Tongue (tissue), 3 donors: ENCODE measurements at places on chromosomes 6 and 20. TPM values are rescaled to one million over a fixed set of nuclear protein-coding genes. Genes with fewer than 3 reads are reported as not detected.

DNA sequence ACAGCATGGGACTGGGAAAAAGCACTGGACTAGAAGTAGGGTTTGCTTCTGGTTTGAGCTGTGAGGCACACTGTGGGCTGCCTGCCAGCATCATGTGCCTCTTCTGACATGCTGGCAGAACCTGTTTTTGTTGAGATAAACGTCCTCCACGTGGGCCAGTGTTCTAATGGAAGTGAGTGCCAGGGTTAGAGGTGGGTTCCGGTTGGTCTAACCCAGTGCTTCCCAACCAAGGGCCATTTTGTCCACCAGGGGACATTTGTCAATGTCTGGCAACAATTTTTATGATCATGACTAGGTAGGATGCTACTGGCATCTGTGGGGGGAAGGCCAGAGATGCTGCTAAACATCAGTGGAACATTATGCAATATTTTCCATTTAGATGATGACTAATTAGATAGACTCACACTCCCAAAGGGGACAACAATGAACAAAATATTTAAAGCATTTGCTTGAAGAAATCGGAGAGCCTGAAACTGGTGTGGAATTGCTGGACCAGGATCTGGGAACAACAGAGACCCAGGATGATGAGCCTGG lies 7.8 kb upstream of the APMAP start:
- peak; percentile 26 for DNase-seq

- DNase-seq, result no peak
These were observed 160.1 kb upstream of the BEND3 start for GRCh38 chr6:107275330-107275865.

GRCh38 chr6:141464490-141464889 lies 668.2 kb upstream of the GJE1 start:
- peak; percentile 64 for DNase-seq

The RBPJL gene
- total RNA-seq, result not detected

- DNase-seq, result no peak
These were observed 7.7 kb upstream of the SEC63 start for GRCh38 chr6:107965746-107966145.

GRCh38 chr6:13116155-13116554 lies 212.2 kb downstream of the TBC1D7 start:
- DNase-seq, result no peak

The WFDC12 gene
- total RNA-seq, result not detected

DNA sequence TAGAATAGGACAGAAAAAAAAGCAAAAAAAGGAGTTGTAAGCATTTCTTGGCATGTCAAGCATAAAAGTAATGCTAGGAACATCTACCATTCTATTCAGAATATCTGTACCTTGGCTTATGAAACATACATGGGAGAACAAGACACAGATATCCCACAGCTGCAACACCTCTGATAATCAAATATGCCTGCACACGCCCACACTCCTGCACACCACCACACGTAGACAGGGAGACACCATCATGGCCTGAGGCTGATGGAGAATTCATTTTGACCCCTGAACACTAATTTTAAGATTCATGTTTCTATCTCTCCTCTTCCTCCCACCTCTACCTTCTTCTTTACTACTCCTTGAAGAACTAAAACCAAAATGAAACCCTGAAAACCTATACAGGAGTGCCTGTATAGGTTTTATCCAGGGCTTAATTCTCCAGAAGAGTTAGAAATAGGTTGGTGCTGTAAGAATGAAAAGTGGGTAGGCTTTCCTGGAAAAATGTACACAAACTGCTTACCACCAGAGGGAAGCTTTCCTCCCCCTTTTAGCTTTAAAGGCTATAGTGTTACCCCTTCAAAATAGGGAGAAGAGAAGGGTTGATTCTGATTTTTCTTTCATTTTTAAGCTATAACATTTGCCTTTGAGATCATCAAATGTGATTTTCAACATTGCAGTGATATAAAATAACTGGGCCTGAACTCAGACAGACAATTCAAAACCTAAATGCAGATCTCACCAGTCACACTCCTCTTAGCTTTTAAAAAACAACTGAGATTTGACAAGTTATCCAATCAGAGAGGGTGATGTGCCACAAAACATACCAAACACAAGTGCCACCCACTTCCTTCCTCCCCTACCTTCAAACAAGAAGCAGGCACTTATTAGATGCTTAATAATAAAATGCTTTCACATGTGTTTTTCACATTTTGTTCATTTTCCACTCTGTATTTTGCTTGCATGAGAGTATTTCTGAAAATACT lies 57.9 kb downstream of the ELOVL5 start:
- no peak for DNase-seq

DNA sequence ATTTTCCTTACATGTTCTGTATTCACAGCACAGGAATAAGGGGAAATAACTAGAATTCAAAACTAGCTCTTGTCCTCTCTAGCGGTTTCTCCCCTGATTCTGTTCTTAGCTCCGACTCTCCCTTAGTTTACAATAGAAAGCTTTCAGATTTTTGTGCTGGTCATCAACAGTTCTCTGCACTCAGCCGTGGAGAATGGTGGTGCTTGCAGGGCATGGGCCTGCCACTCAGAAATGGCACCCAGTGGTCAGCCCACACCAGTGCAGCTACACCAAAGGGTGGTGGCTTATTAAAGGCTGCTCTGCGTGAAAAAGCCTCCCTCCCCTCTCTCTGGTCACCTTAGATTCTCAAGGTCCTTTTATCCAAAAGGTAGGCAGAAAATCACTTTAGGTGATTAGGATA lies 123.5 kb downstream of the SASH1 start:
- no peak for DNase-seq

DNA sequence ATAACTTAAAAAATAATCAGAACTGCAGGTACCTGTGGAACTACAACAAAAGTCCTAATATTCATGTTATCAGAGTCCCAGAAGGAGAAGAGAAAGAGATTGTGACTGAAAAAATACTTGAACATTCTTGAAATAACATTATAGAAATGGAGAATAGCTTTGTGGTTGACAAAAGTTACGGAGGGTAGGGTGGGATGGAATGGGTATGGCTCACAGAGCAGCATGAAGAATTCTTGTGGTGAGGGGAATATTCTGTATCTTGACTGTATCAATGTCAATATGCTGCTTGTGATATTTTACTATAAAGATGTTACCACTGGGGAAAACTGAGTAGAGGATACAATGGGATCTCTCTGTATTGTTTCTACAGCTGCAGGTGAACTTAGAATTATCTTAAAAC lies 122.5 kb downstream of the DST start:
- DNase-seq, result no peak

The MGME1 gene
- total RNA-seq, result 16.6 TPM

The IRAK1BP1 gene
- 8.0 TPM for total RNA-seq

DNA sequence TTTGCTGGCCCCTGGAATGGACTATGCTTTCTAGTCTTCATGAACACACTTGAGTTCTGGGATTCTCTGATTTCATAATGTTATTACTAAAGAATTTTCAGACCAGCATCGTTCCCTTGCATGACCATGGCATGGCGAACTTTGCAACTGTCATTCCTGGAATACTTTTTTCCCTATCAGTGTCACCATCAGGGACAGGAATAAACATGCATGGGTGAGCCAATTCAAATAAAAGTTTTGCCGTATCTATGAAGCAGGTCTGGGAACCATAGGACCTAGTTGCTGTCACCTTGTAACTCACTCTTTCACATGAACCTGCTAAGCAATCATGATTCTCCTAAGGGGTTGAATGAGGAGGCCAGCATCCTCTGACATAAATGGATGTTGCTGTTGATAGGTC lies 68.2 kb upstream of the AGPAT4 start:
- DNase-seq, result no peak

DNA sequence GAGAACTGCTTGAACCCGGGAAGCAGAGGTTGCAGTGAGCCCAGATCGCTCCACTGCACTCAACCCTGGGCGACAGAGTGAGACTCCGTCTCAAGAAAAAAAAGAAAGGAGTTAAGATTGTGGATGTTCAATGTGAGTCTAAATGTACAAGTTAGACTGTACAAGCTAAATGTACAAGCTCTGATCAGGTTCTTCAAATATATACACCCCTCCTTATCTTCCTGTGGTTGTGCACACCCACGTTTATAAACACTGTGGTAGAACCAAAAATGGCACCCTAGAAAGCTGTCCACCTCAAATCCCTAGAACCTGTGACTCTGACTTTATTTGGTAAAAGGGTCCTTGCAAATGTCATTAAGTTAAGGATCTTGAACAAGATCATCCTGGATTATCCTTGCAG lies 11.2 kb upstream of the RANBP9 start:
- no peak for DNase-seq

GRCh38 chr20:49893242-49894072 lies 21.9 kb downstream of the SPATA2 start:
- no peak for DNase-seq

DNA sequence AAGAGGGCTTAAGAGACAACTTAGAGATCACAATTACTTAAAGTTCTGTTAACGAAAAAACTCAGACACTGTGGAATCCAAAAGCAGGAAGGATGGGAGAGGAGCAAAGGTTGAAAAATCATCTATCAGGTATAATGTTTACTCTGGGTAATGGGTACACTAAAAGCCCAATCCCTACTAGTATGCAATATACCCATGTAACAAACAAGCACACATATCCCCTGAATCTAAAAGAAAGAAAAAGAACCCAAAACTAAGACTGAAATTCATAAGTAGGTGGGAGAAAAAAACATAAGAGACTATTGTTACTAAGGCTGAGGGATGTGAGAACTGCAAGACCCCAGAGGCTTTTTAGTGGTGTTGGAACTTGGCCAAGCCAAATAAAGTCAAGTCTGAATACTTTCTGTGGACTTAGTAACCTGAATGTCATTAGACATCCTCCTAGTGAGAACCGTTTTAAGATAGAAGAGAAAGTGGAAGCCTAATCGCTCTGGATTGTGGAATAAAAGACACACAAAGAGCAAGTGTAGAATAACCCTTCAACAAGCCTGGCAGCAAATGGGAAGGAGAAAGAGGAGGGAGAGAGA lies 189.4 kb upstream of the RNF217 start:
- DNase-seq, result peak; percentile 12

DNA sequence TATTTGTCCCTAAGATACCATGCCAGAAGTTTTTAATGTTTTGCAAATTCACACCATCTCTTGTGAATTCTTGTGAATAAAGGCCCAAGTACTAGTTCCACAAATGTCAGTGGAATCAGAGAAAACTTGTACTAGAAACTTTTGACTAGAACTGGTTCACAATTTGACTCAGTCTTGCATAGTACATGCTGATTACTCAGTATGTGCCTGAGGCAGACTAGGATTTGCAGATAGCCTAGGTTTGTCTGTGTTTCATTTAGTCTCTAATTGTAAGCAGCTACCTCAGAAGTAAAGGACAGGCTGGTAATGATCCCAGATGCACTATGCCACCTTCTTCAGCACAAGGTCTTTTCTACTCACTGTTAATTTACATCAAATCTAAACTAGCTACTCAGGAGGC lies 34.2 kb upstream of the GSTA4 start:
- DNase-seq, result no peak

DNA sequence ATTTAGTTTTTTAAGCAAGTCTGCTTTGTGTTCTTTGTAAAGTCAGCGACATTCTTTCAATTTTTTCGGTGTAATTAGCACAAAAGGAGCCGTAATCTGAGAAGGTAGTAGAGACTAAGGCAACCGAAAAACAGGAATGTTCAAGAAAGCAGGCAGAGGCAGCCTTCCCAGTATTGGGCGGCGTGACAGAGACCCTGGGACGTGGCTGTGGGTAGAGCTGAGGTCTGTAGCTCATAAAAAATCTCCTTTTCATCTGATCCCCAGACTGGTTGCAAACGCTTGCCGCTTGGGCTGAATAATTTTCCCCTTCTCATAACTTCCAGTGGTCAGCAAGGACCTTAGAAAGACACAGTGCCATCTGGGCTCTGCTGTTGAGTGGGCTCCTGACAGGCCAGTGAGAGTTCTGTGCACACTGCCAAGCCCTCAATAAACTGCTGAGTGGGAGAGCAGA lies 30.8 kb downstream of the GNAS start:
- DNase-seq, result peak; percentile 58

The CRIP3 gene
- total RNA-seq, result 0.62 TPM

The KCNG1 gene
- 1.3 TPM for total RNA-seq

DNA sequence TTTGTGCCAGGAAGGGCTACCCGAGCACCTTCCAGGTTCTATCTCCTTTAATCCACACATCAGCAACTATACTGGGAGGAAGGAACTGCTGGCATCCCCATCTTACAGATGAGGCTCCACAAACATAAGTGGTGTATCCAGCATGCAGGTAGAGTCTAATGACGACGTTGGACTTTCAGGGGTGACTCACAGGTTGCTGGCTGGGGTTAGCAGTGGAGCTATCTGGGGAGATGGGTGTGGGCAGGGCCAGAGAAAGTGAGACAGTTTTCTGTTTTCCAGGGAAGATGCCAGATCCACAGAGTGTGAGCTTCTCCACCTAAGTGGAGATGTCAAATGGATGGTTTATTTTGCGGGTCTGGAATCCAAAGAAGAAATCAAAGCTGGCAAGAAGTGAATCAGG lies 31.8 kb downstream of the CDH22 start:
- DNase-seq, result no peak

GRCh38 chr6:113425977-113426660 lies 431.0 kb upstream of the MARCKS start:
- no peak for DNase-seq

- no peak for DNase-seq
These were observed 56.3 kb upstream of the AFDN start for GRCh38 chr6:167770291-167770955.

The CDK5RAP1 gene
- 24.3 TPM for total RNA-seq

DNA sequence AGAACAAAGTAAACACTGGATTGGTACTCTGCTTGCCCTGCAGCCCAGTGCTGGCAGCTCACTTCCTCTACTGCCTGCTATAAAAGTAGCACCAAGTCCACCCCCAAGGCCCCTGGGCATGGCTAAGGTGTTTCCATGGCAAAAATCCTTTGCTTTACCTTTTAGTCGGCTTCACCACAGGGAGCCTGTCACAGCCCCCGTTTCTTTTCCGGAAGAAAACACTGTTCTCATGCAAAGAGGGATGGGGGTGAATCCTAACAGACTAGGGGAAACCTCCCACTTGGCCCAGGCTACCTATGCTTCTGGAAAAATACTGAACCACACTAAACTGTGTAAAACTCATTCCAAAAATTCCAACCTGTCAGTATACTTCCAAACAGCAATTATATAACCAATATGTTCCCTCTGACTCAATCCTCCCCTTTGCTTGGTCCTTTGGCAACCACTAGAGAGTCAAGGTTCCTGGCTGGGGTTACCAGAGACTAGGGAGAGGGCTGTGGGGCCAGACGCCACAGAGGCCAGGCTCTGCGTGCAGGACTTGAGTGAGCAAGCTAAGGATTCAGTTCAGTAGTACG lies 16.1 kb downstream of the PPIL1 start:
- DNase-seq, result peak; percentile 51

- DNase-seq, result no peak
These were observed 23.6 kb upstream of the DNAAF9 start for GRCh38 chr20:3431109-3431508.

The BNIP5 gene
- total RNA-seq, result not detected

The FBXO30 gene
- total RNA-seq, result 25.7 TPM
